Ascending aorta (tissue), 2 donors: ENCODE measurements at places on chromosomes 4 and X. TPM values are rescaled to one million over a fixed set of nuclear protein-coding genes. Genes with fewer than 3 reads are reported as not detected.
A peak's percentile ranks its signal among the peaks of the same experiment; 100 is the strongest.

DNA sequence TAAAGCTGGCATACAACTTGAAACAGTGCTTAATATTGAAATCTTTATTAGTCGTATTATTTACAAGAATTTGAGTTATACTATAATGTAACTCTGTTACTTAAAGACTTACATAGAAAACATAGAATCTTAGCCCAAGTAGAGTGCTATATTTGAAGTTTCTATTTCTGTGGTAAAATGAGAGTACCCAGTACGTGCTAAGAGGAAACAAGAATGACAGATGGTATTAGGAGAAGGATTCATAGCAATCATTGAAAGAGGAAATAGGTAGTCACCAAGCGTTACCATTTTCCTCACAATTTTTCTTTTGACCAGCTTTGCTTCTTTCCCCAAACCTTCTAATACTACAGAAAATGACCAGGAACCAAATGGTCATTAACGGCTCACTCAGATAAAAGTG, 412.1 kb upstream of the GRIA3 start:
- DNase-seq, result no peak
- no peaks in the 10 kb centered on the region for H3K27me3 ChIP-seq
- H3K27ac ChIP-seq, result no peak overlapping the region
- H3K36me3 ChIP-seq, result no peaks in the 10 kb centered on the region
- no peak overlapping the region for H3K4me3 ChIP-seq

DNA sequence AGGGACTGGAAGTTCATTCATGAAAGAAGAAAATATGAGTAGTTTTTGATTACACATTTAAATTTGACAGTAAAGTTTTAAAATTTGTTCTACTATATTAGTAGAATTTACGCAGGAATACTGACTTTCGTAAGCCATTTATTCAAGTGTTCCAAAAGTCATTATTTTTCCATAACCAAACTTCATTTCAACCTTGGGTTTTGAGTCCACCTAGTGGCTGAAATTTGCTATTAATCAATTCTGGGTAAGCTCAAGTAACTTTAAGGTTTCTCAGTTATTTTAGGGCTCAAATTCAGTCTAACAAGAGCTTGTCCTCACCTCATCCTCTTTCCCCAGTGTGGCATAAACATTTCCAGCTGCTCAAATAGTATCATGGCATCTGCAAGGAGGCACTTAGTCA, 175.4 kb downstream of the SH3BGRL start:
- H3K4me1 ChIP-seq, result no peaks in the 10 kb centered on the region
- H3K27ac ChIP-seq, result no peak overlapping the region
- no peak for DNase-seq
- H3K36me3 ChIP-seq, result no peaks in the 10 kb centered on the region

DNA sequence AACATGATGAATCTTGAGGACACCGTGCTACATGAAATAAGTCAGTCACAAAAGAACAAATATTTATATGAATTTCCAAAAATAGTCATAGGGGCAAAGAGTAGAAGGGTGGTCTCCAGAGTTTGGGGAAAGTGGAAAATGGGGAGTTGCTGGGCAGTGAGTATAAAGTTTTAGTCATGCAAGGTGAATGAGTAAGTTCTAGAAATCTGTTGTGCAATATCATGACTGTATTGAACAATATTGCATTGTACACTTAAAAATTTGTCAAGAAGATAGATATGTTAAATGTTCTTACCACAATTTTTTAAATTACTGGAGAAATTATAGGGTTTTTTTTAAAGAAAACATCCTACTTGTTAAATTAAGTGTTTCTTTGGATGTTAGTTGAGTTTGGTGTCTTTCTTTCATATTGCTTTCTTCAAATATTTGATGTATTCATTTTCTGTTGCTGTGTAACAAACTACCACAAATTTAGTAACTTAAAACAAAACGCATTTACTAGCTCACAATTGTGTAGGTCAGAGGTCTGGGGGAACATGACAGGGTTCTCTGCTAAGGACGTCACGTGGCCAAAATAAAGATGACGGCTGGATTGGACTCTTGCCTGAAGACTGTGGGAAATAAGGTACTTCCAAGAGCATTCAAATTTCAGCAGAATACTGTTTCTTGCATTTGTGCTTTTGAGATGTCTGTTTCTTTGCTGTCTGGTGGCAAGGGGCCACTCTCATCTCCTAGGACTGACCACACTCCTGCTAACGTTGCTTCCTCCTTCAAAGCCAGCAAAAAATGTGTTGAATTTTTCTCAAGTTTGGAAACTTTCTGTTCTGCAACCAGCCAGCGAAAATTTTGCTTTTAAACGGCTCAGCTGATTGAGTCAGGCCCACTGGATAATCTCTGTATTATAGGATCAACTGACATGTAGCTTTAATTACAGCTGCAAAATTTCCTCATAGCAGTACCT, 76.7 kb downstream of the CPEB2 start:
- H3K27me3 ChIP-seq, result no peaks in the 10 kb centered on the region
- H3K4me1 ChIP-seq, result no peaks in the 10 kb centered on the region
- DNase-seq, result no peak
- H3K36me3 ChIP-seq, result peaks cover 9% of the 10 kb centered on the region

DNA sequence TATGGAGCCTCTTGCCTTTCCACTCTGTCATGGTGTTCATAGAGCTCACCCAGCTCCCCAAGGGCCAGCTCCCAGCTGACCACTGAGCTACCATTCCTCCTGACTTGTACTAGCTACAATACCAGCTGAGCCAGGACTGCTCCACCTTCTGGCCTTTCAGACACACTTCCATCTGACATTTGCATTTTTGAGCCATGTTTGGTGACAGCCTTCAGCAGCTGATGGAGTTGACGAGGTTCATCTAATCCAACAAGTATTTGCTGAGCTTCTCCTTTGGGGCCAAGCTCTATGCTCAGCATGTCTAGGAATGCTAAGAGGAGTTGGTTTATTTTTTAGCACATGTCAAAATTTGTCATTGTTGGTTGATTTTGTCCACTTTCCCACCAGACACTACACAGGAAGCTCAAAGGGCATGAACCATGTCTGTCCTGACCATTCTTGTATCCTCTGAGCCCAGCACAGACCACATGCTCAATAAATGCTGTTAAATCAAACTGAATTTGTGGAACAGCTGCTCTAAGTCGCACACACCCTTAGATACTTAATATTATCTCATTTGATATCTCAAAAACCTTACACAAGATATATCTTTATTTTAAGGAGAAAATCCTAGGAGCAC, 142.6 kb upstream of the PPARGC1A start:
- H3K27me3 ChIP-seq, result no peaks in the 10 kb centered on the region
- no peak overlapping the region for H3K27ac ChIP-seq
- no peak for DNase-seq
- no peaks in the 10 kb centered on the region for H3K4me1 ChIP-seq

- H3K4me1 ChIP-seq, result no peaks in the 10 kb centered on the region
- H3K36me3 ChIP-seq, result no peaks in the 10 kb centered on the region
- no peak overlapping the region for H3K4me3 ChIP-seq
These were observed 15.0 kb downstream of the RADX start for GRCh38 chrX:106626789-106627188.

GRCh38 chrX:38991656-38992440, 190.6 kb downstream of the MID1IP1 start:
- no peaks in the 10 kb centered on the region for H3K27me3 ChIP-seq
- no peak overlapping the region for H3K27ac ChIP-seq
- no peaks in the 10 kb centered on the region for H3K4me1 ChIP-seq

DNA sequence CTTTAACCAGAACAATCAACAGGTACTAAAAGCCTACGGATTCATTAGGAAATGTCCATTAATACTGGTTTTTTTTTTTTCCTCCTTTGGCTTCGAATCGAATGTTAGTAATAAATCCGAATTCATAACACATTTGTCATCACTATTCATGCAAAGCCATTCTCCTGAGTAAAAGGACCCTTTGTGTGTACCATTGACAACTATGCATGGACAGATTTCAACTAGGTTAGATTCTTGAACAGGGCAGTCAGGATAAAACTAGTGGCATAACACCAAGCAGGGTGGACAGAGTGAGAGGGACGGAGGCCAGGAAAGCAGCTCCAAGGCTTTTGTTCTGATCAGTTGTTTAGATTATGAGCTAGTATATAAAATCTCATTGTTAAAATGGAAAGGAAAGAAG, 1722.0 kb upstream of the TENM3 start:
- H3K27me3 ChIP-seq, result no peaks in the 10 kb centered on the region
- H3K4me3 ChIP-seq, result no peak overlapping the region
- no peaks in the 10 kb centered on the region for H3K4me1 ChIP-seq
- H3K27ac ChIP-seq, result no peak overlapping the region
- H3K36me3 ChIP-seq, result no peaks in the 10 kb centered on the region

DNA sequence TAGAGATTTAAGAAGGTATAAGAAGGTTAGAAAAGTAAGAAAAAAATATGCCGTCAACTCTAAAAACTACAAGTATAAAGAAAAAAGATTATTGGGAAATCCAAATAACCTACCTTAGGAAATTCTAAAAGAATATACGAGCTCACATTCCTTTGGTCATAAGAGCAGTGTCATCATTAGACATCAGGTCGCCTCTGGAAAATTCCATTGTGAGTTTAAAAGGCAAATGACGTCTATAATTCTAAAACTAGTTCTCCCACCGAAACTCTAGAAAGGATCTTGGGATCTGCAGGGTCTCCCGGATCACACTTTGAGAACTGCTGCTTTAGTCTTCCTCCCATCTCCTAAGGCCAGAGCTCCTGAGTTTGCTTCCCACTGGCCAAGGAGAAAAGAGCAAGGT, 518 bp upstream of the SAT1 start:
- no peaks in the 10 kb centered on the region for H3K27me3 ChIP-seq
- H3K36me3 ChIP-seq, result peaks cover 14% of the 10 kb centered on the region
- no peaks in the 10 kb centered on the region for H3K4me1 ChIP-seq

- H3K36me3 ChIP-seq, result no peaks in the 10 kb centered on the region
- H3K27me3 ChIP-seq, result no peaks in the 10 kb centered on the region
- H3K4me3 ChIP-seq, result no peak overlapping the region
- DNase-seq, result no peak
These were observed 552.9 kb upstream of the EPHA5 start for GRCh38 chr4:66223068-66223703.

GRCh38 chr4:6781113-6781512, 1.4 kb upstream of the KIAA0232 start:
- peak overlapping the region; percentile 100 for H3K27ac ChIP-seq
- peaks cover 30% of the 10 kb centered on the region for H3K4me1 ChIP-seq
- no peaks in the 10 kb centered on the region for H3K27me3 ChIP-seq
- peak overlapping the region; percentile 87 for H3K4me3 ChIP-seq

GRCh38 chr4:129437347-129437746, 341.4 kb downstream of the C4orf33 start:
- no peak for DNase-seq
- no peaks in the 10 kb centered on the region for H3K27me3 ChIP-seq
- H3K27ac ChIP-seq, result no peak overlapping the region
- no peak overlapping the region for H3K4me3 ChIP-seq
- H3K4me1 ChIP-seq, result no peaks in the 10 kb centered on the region
- no peaks in the 10 kb centered on the region for H3K36me3 ChIP-seq

GRCh38 chr4:156642161-156642560, 329.4 kb downstream of the PDGFC start:
- no peak overlapping the region for H3K27ac ChIP-seq
- H3K4me3 ChIP-seq, result no peak overlapping the region
- no peaks in the 10 kb centered on the region for H3K4me1 ChIP-seq
- H3K27me3 ChIP-seq, result no peaks in the 10 kb centered on the region
- DNase-seq, result no peak
- H3K36me3 ChIP-seq, result no peaks in the 10 kb centered on the region

GRCh38 chr4:84809946-84810345, 156.5 kb downstream of the WDFY3 start:
- no peak overlapping the region for H3K4me3 ChIP-seq
- no peak for DNase-seq
- H3K4me1 ChIP-seq, result no peaks in the 10 kb centered on the region
- H3K27me3 ChIP-seq, result no peaks in the 10 kb centered on the region
- no peak overlapping the region for H3K27ac ChIP-seq

DNA sequence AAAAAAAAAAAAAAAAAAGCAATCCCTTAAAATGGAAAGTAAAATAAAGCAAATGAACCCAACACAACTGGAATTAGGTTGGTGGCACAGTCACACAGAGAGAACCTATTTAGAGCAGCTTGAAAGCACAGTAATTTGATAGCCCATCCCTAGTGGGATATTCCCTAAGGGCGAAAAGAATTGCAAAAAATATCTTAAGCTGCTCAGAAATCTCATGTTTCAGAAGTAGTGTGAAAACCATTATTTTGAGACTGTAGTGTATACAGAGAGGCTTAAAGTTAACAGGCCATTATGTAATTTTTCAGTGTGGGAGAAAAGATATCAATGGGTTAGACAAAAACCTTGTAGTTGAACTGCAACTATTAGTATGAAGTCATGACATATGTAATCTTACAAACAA, 40.0 kb upstream of the DHX15 start:
- no peaks in the 10 kb centered on the region for H3K36me3 ChIP-seq
- no peak for DNase-seq
- H3K27ac ChIP-seq, result no peak overlapping the region
- no peaks in the 10 kb centered on the region for H3K4me1 ChIP-seq
- H3K27me3 ChIP-seq, result no peaks in the 10 kb centered on the region

DNA sequence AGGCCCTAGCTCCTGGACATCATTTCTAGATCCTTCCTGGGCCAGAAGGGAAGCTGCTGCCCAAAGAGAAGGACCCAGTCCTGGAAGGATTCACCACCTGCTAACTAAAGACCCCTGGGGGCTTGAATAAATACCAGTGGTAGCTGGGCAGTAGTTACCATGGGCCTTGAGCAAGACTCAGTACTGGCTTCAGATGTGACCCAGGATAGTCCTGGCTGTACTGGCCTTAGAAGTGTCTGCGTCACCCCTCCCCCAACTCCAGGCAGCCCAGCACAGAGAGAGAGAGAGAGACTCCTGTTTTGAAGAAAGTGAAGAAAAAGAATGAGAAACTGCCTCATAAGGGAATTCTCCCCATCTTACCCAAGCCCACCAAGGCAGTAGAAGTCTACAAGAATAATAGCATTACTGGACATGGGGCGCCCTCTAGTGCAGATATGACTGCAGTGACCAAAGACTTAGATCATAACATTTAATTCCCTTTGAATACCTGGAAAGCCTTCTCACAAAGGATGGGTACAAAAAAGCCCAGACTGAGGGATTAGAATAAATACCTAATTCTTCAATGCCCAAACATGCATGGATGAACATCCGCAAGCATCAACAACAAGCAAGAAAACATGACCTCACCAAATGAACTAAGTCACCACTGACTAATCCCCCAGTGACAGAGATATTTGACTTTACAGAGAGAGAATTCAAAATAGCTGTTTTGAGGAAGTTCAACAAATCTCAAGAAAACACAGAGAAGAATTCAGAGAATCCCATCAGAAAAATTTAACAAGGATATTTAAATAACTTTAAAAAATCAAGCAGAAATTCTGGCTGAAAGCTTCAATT, 171.8 kb downstream of the HNRNPD start:
- H3K27me3 ChIP-seq, result no peaks in the 10 kb centered on the region
- H3K4me3 ChIP-seq, result no peak overlapping the region
- DNase-seq, result no peak
- H3K4me1 ChIP-seq, result no peaks in the 10 kb centered on the region

DNA sequence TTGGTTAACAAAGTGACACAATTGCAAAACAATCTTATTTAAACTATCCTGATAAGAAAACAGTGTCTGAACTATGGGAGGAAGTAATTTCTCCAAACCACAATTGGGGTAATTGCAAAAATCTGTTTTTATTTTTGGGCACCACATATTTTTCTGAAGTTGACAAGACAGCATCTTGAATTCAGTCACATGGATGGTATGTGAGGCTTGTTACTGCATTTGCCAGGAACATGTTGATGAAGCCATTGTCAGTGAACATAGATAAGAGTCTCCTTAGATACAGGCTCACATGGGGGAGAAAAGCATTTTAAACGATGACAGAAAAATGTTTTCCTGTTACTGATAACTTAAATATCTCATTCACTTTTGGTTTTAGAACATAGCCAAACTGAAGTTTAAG, 5.5 kb upstream of the USP53 start:
- no peak overlapping the region for H3K4me3 ChIP-seq
- H3K36me3 ChIP-seq, result no peaks in the 10 kb centered on the region
- DNase-seq, result no peak
- H3K27ac ChIP-seq, result peak overlapping the region; percentile 52

PDGFC gene
- total RNA-seq, result 21.0 TPM

LRRC66 gene
- 8.5 TPM for total RNA-seq

KDR gene
- total RNA-seq, result 22.9 TPM

ART3 gene
- total RNA-seq, result not detected

GPC3 gene
- total RNA-seq, result 0.75 TPM

COL25A1 gene
- 5.6 TPM for total RNA-seq
